Hematopoietic multipotent progenitor cell treated with erythropoietin and hydrocortisone succinate and interleukin-3 and kit ligand, for 6 days (in vitro differentiated cells): ENCODE measurements at places on chromosomes 3 and 15.
A peak's percentile ranks its signal among the peaks of the same experiment; 100 is the strongest.

DNA sequence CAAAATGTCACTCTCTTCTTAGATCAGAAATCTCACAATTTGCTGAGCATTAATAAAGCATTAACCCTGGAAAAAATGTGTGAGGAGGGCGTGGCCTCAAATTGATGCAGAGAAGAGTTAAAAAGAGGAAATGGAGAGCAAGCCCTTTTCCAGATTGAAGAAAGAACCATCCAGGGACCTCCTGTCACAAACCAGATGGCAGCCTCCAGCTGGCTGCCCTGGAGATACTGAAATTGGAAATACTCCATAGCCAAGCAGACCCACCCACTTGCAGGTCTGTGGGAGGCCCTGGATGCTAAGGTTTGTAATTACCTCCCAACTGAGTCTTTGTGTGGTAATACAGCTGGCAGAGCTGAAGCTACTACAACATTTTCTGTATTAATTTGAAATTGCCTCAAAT, 214.9 kb downstream of the IL20RB start:
- DNase-seq: no peak

- no peak for DNase-seq
Measured at GRCh38 chr3:141830508-141830907, 45.9 kb upstream of the ATP1B3 start.

GRCh38 chr15:45083223-45083622, 30.7 kb downstream of the DUOX2 start:
- DNase-seq: peak; percentile 19

DNA sequence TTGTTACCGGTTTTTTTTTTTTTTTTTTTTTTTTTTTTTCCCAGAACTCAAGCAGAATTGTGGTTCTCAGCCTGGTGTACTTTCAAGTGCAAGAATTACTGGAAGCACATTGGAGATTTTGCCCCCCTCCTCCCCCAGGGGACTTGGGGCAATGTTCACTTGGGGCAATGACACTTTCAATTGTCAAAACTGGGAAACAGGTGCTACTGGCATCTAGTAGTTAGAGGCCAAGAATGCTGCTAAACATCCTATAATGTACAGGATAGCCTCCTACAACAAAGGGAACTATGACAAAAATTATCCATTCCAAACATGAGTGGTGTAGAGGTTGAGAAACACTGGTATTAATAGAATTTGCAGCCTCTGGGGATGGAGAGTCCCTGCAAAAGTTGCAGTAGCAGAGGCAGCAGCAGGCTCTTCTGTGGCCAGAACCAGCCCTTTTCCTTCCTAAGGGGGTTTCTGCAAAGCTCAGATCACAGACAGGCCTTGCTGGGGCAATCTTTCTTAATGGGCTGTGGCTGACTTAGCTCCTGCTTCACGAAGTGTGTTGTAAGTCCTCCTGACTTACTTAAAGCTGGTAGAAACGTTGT, 144.3 kb upstream of the MRPS22 start:
- DNase-seq: no peak
